ENCODE measurements at places on chromosomes 5 and 9.

- no peak for DNase-seq
These were observed 32.6 kb downstream of the CNTFR start for GRCh38 chr9:34556949-34557348.

GRCh38 chr5:65055938-65056337 is 287.2 kb downstream of the CWC27 start:
- DNase-seq = no peak

DNA sequence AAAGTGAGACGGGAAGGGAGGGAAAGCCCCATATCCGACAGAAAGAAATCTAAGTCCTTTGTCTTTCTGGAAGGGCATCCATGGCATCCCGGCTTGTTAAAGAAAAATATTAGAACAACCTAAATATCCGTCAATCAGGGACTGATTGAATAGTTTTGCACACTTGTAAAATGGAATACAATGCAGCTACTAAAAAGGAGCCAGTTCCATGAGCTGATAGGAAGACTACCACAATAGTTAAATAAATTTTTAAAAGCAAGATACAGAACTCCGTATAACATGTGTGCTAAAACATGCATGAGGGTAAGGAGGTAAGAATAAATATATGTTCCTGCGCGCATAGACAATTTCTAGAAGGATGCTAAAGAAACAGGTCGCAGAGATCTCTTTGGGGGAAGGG is 12.8 kb upstream of the GNPDA1 start:
- no peak for DNase-seq

DNA sequence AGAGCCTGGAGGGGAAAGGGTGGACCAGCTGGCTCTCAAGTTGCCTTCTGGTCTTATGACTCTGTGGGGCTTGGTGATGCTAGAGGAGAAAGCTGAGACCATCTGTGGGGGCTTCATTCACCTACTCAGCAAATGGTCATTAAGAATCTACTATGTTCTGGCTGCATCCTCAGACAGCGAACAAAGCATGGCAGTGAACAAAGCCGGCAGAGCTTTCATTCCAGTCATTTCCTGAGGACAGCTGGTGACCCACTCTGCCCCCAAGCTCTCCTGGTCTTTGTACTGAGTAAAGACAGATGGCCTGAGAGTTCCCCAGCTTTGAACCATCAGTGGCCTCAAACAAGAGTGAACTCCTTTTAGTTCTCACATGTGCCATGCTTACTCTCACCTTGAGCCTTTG is 48.0 kb downstream of the FGF1 start:
- no peak for DNase-seq

DNA sequence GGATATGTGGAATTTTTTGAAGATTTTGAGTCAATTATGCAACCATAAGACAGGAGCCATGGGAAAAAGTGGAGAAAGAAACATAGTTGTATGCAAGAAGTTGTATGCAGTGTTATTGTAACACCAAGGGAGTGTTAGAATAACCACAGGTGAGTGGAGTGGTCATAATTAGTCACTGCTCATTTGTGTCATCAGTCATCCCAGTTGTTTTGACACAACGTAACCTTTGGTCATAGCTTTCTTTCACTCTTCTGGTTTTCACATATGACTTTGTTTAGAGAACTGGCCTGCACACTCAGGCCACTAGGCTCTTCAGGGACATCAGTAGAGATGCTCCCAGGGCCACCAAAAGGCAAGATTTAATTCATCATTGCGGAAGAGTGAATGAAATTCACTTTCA is 158.7 kb upstream of the HMHB1 start:
- no peak for DNase-seq

- no peak for DNase-seq
These were observed 542.1 kb upstream of the MEF2C start for GRCh38 chr5:89425062-89425461.

- no peak for DNase-seq
These were observed 32.9 kb downstream of the PRRX2 start for GRCh38 chr9:129698254-129698757.

GRCh38 chr5:165263536-165263935 is 1758.1 kb downstream of the MAT2B start:
- DNase-seq = no peak

- DNase-seq = no peak
These were observed 32.0 kb downstream of the ACTL7B start for GRCh38 chr9:108823829-108824228.

DNA sequence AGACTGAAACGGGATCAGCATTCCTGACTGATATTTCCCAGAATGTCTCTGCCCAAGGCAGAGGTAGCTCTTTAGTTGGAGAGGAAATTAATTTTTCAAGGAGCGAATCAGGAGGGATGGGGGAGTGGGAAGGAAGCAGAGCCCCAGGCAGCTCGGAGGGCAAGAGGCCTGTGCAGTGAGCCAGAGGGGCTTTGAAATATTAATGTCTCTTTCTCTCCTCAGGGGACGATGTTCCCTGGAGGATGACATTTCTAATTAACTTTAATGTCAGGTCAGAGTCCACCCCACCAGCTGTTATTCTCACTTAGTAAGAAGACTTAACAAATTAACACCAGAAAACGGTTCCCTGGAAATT is 45.6 kb downstream of the SLC6A7 start:
- no peak for DNase-seq

GRCh38 chr9:14311171-14311949 is 2.6 kb downstream of the NFIB start:
- DNase-seq = no peak

DNA sequence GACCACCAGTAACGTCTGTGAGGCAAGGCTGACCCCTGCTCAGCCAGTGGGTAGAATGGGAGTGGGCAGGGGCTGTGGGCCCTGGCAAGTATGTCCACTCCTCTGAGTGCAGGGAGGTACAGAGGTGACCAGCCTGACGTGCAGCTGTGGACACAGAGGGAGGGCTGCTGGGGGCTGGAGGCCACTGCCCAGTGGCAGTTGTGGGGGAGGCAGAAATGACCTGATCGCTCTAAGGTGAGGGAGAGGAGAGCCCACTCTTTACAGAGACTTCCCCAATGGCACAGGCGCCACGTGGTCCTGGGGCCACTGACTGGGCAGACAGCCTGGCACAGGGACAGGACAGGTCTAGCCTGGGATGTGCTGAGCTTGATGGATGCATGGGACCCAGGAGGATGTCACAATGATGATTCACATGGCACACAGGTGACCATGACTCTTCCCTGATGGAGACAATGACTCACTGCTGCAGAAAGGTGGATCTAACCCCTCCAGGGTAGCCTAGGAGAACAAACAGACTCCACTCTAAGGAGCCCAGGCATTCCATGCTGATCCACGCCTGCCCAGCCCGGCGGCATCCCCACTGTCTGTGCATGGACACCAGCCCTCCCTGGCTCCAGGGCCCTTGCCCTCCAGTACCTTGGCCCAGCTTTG is 7.7 kb downstream of the LPCAT1 start:
- no peak for DNase-seq

GRCh38 chr5:124652892-124653441 is 93.5 kb downstream of the ZNF608 start:
- DNase-seq = no peak

- DNase-seq = no peak
These were observed 234.2 kb downstream of the ZNF608 start for GRCh38 chr5:124512236-124512635.

DNA sequence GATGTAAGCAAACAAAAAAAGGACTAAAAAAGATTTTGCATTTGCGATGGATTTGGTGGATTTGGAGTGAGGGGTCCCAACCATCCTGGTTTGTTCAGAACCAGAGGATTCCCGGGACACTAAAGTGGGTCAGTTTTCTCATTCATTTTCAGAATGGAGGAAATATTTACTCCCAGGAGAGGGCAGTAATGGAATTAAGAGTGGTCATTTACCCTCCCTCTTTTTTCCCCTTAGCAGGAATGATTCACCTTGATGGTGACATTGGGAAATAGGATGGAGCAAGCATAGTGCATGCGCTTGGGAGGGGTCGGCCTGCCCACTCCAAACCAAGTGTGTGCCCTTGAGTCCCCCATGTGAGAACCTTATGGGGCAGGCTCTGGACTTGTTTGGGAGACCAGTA is 164.2 kb upstream of the PUM3 start:
- no peak for DNase-seq

GRCh38 chr5:150689120-150689519 is 11.7 kb downstream of the RBM22 start:
- DNase-seq = no peak

GRCh38 chr9:21070906-21071305 is 6.8 kb downstream of the IFNB1 start:
- no peak for DNase-seq

DNA sequence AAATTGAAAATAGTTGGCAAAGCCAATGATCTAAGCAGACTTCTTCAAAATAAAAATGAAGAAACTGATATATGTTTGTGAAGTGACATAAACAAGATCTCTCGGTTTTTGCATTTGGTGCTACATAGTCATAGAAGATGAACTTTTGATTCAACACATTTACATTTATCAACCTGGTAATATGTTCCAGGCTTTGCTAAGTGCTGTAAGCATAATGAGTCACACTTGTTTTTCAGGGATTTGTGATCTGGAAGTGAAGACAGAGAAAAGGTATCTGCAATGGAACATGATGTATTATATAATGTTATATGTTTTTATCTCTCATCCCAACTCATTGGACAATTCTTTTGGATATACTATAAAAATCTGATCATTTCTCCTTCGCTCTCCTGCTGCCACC is 801.4 kb downstream of the BRINP1 start:
- no peak for DNase-seq
